Stimulated activated naive CD8-positive, alpha-beta T cell treated with anti-CD3 and anti-CD28 coated beads, Interleukin-15, Interleukin-2, amounts not matched to agents 100 U/mL and 50 U/mL, for 24 hours (primary cell): ENCODE measurements at places on chromosomes 3 and 15.

DNA sequence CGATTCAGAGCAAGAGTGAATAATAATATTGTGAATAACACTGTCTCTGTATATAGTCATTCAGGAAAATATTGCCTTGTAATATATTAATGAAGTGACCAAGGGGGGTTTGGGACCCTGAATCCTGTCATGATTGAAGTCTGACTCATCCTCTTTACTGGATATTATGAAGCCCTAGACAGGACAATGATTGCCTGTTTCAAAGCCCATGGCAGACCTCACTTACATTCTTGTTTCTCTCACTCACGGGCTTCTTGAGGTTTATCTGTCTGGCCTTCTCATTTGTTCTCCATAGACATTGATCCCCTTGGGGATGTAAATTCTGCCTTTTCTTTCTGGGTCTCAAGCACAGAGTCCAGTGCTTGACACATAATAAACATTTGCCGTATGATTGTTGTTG lies 449.3 kb upstream of the THRB start:
- no peak for DNase-seq

GRCh38 chr15:91946581-91947292 lies 93.2 kb downstream of the SLCO3A1 start:
- no peak for DNase-seq

DNA sequence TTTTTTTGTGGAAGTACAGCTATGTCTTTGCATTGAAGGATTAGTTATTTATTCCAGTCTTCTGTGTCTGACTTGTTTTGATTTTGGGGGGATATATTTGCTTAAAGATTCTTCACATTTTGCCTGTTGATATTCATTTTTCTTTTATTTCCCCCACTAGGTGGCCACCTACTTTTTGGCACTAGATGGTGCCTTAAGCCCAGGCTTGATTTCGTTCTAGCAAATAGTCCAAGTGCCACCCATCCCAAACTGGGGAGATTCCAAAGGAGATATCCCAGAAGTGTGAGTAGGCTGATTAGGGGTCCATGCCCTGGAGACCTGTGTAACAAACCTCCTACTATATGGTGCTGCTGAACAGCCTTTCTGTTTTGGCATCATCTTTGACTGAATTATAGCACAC lies 80.0 kb upstream of the SPATA16 start:
- no peak for DNase-seq

DNA sequence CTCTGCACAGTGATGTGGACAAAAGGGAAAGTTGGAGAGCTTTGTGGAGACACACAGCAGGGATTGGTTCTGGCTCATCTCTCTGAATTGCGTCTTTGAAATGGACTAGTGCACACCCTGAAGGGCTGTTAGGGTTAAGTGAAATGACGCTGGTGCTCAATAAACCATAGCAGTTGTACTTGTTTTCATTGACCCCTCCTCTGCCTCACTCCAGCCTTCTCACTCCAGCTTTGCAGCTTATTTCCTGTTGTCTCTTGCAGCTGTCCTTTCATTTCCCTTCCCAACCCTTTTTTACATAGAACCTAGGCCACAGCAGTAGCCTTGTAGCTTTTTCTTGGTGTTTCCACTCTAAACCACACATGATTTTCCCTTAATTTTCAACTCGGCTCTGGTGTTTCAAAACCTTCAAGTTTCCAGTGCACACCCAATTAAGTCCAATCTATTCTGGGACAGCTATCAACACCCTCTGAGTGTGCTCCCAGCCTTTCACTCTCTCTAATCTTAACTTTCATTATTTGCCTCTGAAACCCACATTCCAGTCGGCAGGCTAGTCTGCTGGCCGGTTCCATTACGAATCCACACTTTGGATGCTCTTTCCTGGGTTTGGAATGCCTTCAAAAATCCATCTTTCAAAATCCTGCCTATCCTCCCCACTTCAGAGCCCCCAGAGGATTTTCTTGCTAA lies 6.4 kb downstream of the C3orf52 start:
- no peak for DNase-seq

- no peak for DNase-seq
Measured at GRCh38 chr15:89576417-89576773, 1.1 kb downstream of the TICRR start.

GRCh38 chr3:182148360-182148759 lies 436.6 kb downstream of the SOX2 start:
- DNase-seq, result no peak

GRCh38 chr15:30791239-30792175 lies 112.2 kb upstream of the FAN1 start:
- DNase-seq, result peak; percentile 7

- no peak for DNase-seq
Measured at GRCh38 chr3:46604127-46604526, 8.2 kb upstream of the FAM240A start.
